ENCODE measurements at places on chromosomes 5 and 9.

DNA sequence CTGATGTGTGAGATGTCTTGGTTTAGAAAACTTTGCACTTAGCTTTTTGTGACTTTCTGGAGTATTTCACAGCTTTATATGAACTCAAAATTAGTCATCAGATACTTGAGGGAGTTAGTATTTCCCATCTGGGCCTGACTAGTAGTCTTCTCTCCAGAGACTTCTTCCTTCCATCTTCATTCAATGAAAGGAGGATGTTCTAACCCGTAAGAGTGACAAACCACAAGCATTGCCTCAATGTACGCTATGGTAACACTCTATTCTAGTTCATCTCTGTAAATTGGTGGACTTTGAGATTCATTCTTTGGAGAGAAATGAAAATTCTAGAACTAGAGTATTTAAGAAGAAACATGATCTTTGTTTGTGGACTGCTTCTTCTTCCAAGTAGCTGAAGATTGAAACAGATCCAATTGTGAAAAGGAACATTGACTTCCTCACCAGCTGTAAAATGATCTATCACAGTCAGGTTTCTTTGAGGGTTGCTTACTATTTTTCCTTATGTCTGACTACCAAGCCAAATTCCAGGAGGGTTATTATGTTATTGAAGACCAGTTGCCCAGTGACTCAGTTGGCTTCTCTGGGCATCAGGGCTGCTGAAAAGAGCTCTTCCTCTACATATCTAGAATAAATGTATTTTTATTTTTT is 157.6 kb downstream of the SLC12A2 start:
- no peak for DNase-seq

- no peak for DNase-seq
These were observed 90.5 kb upstream of the RETREG1 start for GRCh38 chr5:16707168-16707868.

- no peak for DNase-seq
These were observed 909.3 kb upstream of the CDH10 start for GRCh38 chr5:25554077-25554476.

GRCh38 chr5:37730896-37731455 is 108.9 kb downstream of the GDNF start:
- no peak for DNase-seq

- no peak for DNase-seq
These were observed 70.2 kb upstream of the ELL2 start for GRCh38 chr5:96031811-96032261.

DNA sequence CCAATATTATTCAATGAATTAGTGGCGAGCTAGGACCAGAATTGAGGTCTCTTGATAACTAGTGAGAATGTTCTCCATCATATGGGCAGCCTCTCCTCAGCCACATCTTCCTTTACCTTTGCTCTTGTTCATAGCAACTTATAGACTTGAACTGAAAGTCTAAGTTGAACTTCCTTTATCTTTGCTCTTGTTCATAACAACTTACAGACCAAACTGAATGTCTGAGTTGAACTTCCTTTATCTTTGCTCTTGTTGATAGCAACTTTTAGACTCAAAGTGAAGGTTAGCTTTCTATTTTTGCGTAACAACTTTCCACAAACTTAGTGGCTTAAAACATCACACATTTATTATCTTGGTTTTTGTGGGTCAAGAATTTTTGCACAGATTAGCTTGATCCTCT is 146.4 kb upstream of the C9orf72 start:
- DNase-seq = no peak

GRCh38 chr9:112170968-112171367 is 4.1 kb downstream of the SUSD1 start:
- DNase-seq = no peak

DNA sequence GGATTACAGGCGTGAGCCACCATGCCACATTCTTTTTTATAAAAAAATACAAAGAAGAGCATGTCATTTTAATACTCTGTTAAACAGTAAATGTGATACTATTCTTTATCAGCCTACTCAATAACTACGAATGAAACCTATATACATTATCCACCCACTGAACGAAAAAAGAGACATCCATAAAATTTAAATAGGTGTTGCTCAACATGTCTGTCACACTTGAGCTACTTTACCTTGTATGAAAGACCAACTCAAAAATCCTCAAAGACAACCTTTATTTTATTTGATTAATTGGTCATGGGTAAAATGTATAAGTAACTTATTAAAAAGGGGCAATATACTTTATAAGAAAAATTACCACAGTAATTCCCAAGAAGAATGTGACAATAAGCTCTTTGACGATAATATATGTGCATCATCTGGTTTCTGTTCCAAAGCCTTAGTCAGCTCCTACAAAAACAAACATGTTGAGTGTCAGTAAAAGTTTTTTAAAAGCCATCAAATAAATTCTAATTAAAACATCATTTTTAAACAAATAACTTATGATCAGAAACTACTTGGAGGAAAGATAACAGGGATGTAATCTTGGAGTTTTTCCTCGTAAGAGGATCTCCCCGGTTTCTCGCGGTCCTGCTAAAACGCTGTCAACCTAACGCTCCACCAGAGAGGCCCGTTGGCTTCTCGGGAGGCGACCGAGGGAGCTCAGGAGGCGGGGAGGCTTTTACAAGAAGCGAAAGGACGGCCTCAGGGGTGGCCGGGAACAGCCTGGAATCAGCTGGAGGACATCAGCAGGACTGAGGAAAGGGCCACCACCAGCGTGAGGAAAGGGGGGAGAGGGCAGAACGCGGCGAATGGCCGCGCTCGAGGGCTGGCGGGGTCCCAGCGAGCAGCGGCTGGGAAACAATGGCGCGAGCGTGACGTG is 13.5 kb upstream of the ANKRD18B start:
- peak; percentile 88 for DNase-seq

GRCh38 chr5:79973511-79973910 is 17.6 kb downstream of the MTX3 start:
- no peak for DNase-seq

GRCh38 chr5:37847978-37848425 is 8.2 kb upstream of the GDNF start:
- no peak for DNase-seq

- no peak for DNase-seq
These were observed 65.3 kb downstream of the ARSB start for GRCh38 chr5:78919796-78920195.

DNA sequence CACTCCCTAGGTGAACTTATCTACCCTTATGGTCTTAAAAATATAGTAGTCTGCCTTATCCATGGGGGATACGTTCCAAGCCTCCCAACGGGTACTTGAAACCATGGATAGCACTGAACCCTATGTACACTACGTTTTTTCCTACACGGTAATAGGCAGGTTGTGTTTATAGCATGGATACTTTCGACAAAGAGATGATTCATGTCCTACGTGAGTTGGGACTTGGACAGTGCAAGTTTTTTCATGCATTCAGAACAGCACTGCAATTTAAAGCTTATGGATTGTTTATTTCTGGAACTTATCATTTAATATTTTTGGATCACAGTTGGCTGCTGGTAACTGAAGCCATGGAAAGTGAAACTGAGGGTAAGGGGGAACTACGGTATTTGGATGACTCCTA is 88.1 kb downstream of the CNTLN start:
- DNase-seq = no peak

DNA sequence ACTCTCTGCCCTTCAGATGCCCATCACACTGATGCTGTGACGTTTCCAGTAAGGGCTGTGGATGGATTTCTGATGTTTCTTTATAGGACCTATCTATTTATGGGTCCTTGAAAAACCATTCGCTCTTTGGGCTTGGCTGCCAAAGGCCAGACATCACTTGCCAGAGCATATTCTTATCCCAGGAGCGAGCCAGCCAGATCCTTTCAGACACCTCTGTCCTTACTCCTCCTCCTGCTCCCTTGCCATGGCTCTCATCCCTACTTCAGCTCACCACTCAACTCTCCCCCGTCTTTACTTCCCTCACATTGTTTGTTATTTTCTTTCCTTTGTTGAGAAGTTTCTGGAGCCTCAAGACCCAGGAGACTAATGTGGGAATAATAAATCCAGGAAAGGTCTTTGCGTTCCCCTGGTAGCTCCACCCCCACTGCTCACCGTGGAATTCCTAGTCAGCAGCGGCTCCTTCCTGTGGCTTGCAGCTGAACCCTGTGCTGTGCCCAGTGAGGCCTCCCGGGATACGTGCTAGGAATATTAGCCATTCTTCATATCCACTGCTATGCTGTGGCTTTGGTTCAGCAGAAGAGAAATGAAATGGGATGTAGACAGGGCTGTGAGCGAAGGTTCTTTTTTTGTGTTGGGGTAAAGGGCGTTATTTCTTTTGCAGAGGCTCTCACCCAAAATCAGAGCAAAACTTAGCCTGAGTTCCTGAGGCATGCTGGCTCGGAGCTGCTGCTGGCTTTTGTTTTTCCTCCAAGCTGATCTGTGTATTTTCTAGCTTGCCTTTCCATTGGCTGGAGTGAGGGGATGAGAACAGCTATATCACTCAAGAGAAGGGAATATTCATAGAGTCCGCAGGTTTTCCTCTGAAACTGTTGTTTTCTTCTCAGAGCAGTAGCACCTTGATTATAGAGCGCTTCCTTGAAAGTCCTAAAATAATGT is 171.1 kb downstream of the SAXO1 start:
- no peak for DNase-seq

DNA sequence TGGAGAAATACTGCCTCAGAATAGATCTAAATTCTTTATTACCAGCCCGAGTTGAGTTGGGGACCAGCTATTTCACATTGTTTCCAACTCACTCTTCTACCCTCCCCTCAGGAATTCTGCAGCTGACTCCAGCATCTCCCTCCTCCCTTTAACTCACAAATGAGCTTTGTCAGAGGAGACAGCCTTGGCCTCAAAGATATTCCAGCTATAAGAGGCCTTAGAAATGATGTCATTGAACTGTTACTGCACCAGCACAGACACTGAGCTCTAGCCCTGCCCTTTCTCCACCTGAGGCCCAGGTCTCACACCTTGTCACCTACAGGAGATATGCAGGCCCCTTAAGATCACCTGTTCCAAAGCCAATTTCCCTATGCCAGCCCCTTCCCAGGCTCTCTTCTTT is 78.4 kb upstream of the ATP10B start:
- DNase-seq = no peak

Data from lower leg skin (tissue), 4 donors.